ENCODE measurements at places on chromosomes 6 and 20. TPM values are rescaled to one million over a fixed set of nuclear protein-coding genes. Genes with fewer than 3 reads are reported as not detected.
A peak's percentile ranks its signal among the peaks of the same experiment; 100 is the strongest.

DNA sequence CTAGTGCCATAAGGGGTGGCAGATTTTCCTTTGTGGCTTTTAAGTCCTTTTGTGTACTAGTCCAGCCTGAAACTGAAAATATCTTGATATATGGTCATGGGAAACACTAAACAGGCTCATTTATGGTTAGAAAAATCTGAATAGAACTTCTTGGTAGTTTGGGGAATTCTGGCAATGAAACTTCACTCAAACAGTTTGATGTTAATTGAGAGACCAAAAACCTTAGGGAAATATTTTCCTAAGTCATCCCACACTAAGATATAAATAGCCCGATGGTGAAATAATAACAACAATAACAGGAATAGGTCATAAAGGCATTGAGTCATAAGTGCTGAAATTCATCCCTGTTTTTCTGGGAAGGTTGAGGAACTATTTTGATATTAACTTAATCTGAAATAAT is 146.2 kb upstream of the SMLR1 start:
- H3K36me3 ChIP-seq: peaks cover 18% of the 10 kb centered on the region
- H3K27me3 ChIP-seq: no peaks in the 10 kb centered on the region
- no peak overlapping the region for H3K27ac ChIP-seq
- H3K4me3 ChIP-seq: no peak overlapping the region
- H3K4me1 ChIP-seq: no peaks in the 10 kb centered on the region

Gene FGD2
- total RNA-seq: 7.4 TPM

Gene ISM1
- 0.23 TPM for total RNA-seq

DNA sequence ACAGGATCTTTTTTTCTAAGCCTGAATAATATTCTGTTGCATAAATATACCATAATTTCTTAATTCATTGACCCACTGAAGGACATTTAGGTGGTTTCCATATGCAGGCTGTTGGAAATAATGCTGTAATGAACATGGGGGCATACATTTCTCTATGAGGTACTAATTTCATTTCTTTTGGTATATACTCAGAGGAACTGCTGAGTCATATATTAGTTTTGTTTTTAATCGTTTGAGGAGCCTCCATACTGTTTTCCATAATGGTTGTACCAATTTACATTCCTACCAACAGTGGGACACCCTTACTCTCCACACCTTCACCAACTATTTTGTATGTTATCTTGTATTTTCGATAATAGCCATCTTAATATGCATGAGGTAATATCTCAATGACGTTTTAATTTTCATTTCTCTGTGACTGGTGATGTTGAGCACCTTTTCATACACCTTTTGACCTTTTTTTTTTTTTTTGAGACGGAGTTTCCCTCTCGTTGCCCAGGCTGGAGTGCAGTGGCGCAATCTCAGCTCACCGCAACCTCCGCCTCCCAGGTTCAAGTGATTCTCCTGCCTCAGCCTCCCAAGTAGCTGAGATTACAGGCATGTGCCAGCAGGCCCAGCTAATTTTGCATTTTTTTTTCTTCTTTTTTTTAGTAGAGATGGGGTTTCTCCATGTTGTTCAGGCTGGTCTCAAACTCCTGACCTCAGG is 187.4 kb downstream of the RNGTT start:
- peaks cover 5% of the 10 kb centered on the region for H3K4me1 ChIP-seq
- no peak for DNase-seq
- no peak overlapping the region for H3K27ac ChIP-seq
- no peaks in the 10 kb centered on the region for H3K27me3 ChIP-seq
- peaks cover 4% of the 10 kb centered on the region for H3K36me3 ChIP-seq
- no peak overlapping the region for H3K4me3 ChIP-seq

GRCh38 chr6:12818324-12818723 is 101.8 kb downstream of the PHACTR1 start:
- H3K36me3 ChIP-seq: no peaks in the 10 kb centered on the region
- DNase-seq: no peak
- no peaks in the 10 kb centered on the region for H3K4me1 ChIP-seq
- no peak overlapping the region for H3K4me3 ChIP-seq

GRCh38 chr20:6152777-6153176 is 29.9 kb upstream of the FERMT1 start:
- H3K27ac ChIP-seq: no peak overlapping the region
- no peak overlapping the region for H3K4me3 ChIP-seq
- no peak for DNase-seq

DNA sequence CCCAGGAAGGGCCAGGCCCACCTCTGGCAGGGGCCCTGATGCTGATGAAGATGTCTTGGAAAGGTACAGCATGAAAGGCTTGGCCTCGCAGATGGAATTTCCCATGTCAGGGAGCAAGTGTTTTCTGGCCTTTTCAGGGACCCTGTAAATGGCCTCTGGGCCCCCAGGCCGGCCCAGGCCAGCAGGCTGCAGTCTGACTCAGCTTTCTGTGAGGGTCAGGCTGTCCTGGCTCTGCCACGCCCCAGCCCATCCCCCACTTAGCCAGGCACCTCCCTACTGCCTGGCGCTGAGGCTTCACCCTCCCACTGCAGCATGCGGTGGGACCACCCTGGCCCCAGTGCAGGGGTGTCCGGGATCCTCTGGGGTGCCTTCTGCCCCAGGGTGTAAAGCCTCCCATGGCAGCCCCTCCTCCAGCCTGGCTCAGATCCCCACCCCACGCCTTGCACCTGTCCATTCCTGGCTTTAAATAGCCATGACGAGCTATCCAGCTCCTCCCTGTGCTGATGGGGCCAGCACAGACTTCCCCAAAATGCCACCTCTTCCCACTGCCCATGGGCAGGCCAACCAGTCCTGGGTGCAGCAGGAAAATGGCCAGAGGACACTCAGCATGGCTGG is 35.6 kb upstream of the GATA5 start:
- no peak overlapping the region for H3K4me3 ChIP-seq
- H3K4me1 ChIP-seq: peaks cover 8% of the 10 kb centered on the region
- DNase-seq: no peak

DNA sequence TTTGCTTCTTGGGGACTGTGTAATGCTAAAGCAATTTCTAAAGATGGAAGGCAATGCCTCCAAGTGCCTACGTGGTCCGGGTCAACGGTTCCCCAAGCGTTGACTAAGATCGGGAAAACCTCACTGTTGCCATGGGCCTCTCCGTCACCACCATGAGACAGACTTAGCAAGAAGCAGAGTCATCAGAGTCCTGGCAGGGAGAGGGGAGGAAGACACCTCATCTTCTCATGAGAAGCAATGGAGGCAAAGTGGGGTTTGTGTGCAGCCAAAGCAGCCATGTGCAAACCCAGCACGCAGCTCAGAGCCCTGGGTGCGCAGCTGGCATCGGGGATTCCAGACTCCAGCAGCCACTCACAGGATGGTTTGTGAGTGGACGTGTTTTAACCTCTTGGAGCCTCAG is 111.4 kb downstream of the SYNDIG1 start:
- H3K27me3 ChIP-seq: peaks cover 3% of the 10 kb centered on the region
- no peak for DNase-seq
- no peak overlapping the region for H3K4me3 ChIP-seq
- no peaks in the 10 kb centered on the region for H3K4me1 ChIP-seq
- no peak overlapping the region for H3K27ac ChIP-seq

Gene GPX5
- total RNA-seq: not detected

Gene BIRC7
- total RNA-seq: not detected

GRCh38 chr6:157272866-157273755 is 50.2 kb downstream of the TMEM242 start:
- H3K27ac ChIP-seq: peak overlapping the region; percentile 98
- no peaks in the 10 kb centered on the region for H3K27me3 ChIP-seq
- peaks cover 6% of the 10 kb centered on the region for H3K4me1 ChIP-seq
- DNase-seq: no peak

GRCh38 chr6:158030380-158031300 is 49.0 kb downstream of the SYNJ2 start:
- H3K27ac ChIP-seq: peak overlapping the region; percentile 78
- peaks cover 52% of the 10 kb centered on the region for H3K4me1 ChIP-seq
- H3K4me3 ChIP-seq: peak overlapping the region; percentile 80
- H3K36me3 ChIP-seq: peaks cover 12% of the 10 kb centered on the region

DNA sequence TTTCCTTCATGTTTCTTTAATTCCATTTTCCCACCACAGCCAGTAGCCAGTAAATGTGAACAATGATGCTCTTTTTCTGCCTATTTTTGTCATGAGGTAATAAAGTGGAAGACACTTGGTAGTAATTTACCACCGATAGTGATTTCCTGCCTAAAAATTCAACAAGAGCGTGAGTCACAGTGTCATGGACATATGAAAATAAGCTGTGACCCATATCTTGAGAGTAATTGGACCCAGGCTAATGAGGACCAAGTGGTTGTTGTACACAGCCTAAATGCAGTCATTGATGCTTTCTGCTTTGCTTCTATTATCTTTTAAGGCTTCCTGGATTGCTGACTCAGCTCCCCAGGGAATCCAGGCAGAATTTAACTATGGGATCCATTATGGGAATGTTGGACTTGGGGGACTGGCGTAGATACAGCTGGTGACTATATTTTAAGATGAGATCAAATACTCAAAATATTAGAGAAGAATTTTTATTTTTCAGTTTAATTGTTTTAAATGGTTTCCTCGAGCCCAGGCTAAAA is 265.9 kb upstream of the FERMT1 start:
- H3K27me3 ChIP-seq: no peaks in the 10 kb centered on the region
- H3K36me3 ChIP-seq: no peaks in the 10 kb centered on the region
- DNase-seq: no peak

Gene CBLN4
- total RNA-seq: not detected

DNA sequence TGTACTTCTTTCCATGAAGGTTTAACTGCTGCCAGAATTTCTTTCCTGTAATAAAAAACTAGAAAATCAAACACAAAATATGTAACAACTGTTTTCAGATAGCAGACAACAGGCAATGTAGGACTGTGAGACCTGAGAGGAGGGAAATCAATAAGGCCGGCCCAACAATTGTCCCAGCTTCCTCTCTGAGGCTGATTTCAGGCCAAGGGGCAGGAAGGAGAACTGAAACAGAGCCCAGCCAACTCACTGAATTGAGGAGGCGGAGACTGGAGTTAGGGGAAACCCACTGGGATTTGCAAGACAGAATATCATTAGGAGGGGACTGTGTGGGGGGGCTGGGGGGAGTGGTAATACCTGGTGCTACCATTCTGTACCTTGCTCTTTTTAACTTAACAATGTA is 42.2 kb downstream of the FLRT3 start:
- no peak overlapping the region for H3K27ac ChIP-seq
- no peaks in the 10 kb centered on the region for H3K27me3 ChIP-seq
- no peak overlapping the region for H3K4me3 ChIP-seq
- DNase-seq: no peak
- peaks cover 4% of the 10 kb centered on the region for H3K36me3 ChIP-seq

- no peak for DNase-seq
- no peak overlapping the region for H3K4me3 ChIP-seq
- no peak overlapping the region for H3K27ac ChIP-seq
- no peaks in the 10 kb centered on the region for H3K36me3 ChIP-seq
- H3K4me1 ChIP-seq: no peaks in the 10 kb centered on the region
- peaks cover 25% of the 10 kb centered on the region for H3K27me3 ChIP-seq
These were observed 43.7 kb upstream of the RAB23 start for GRCh38 chr6:57265755-57266221.

DNA sequence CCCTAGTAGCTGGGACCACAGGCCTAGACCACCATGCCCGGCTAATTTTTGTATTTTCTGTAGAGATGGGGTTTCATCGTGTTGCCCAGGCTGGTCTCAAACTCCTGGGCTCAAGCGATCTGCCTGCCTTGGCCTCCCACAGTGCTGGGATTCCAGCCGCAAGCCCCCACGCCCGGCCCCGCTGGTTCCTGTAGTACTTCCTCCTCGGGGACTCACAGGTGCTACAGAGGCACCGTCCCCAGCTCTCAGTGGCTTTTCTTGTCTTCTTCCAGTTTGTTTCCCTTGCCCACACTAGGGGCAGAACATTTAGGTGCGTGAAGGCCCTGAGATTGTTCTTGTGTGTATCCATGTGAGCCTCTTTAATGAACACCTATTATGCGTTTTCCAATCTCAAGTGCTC is 773 bp upstream of the ZBP1 start:
- peaks cover 75% of the 10 kb centered on the region for H3K4me1 ChIP-seq
- no peaks in the 10 kb centered on the region for H3K27me3 ChIP-seq
- peaks cover 9% of the 10 kb centered on the region for H3K36me3 ChIP-seq
- peak overlapping the region; percentile 98 for H3K27ac ChIP-seq

Gene TMEM74B
- not detected for total RNA-seq

DNA sequence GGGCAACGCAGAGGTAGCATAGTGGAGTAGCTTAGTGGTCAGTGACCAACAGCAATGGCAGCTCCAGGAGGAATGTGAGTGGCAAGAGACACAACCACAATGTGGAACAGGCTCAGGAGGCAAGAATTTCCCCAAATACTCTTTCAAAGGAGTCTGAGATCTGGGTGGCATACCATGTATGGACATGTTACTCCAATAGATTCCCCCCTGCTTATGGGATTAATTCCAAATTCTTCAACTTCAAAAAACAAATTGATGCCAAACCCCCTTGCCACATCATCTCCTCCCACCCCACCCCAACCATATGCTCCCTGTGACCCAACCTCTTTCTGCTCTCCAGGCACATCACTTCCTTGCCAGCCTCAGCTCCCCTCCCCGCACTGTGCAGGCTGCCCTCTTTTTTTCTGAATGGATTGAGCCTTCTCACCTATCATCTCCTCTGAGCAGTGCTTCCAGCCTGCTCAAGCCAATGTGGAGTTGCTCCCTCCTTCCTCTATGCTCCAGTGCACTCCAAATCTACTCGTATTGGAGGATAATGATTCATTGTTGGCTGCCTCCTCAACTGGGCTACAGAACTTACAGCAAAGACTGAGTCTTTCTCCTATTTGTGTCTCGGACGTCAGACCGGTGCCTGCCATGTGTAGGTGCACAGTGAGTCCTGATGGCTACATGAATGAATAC is 93.0 kb upstream of the CEP85L start:
- DNase-seq: no peak
- no peak overlapping the region for H3K4me3 ChIP-seq

DNA sequence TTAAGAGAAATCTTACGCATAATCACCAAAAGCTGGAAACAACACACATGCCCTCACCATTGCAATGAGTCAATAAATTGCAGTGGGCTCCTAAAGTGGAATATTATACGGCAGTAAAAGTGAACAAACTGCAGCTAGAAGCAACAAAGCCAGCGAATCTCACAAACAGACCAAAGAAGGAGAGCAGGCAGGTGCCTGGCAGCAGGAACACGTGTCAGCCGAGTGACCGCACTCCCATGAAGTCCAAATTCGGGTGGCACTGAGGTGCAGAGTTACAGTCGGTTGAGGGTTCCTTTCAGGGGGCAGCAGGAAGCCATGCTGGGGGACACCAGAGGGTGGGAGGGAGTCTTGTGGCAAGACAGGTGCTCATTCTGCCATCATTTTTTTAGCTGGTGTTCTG is 313.1 kb downstream of the TAF4 start:
- no peak overlapping the region for H3K4me3 ChIP-seq
- no peaks in the 10 kb centered on the region for H3K27me3 ChIP-seq
- no peak overlapping the region for H3K27ac ChIP-seq
- H3K4me1 ChIP-seq: no peaks in the 10 kb centered on the region

Data from naive thymus-derived CD8-positive, alpha-beta T cell (primary cell).